Activated naive CD4-positive, alpha-beta T cell (primary cell): ENCODE measurements at places on chromosomes 1 and 21.

DNA sequence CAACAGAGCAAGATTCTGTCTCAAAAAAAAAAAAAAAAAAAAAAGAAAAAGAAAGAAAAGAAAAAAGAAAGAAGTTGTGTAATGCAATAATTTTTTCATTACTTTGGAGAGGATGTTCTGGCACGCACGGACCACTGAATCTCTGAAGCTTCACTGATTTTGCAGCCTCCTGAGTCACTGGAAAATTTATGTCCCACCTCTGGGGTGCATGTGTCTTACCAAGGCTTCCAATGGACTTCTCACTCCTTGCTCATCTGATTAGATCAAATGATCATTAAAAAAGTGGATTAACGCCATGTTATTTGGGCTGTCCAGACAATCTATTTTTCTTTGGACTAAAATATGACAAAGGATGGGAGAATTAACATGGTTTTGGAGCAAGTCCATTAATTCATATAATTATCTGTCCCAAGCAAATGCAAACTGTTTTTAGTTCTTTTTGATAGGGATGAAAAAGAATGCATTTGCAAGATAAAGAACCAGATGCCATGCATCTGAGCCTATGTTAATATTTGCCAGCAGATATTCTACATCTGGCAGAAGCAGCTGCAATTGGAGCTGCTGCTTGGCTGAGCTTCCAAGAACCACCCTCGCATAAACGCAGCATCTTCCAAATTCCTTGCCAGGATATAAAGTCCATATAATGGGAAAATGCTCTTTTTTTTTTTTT is 10.1 kb upstream of the MAP1LC3C start:
- DNase-seq = no peak

GRCh38 chr1:75470448-75470847 is 140.5 kb downstream of the SLC44A5 start:
- DNase-seq = no peak

- no peak for DNase-seq
Measured at GRCh38 chr1:87072411-87072810, 158.0 kb downstream of the HS2ST1 start.

GRCh38 chr1:70146488-70146887 is 58.9 kb downstream of the LRRC40 start:
- no peak for DNase-seq
